ENCODE measurements at places on chromosomes 12 and 14.

DNA sequence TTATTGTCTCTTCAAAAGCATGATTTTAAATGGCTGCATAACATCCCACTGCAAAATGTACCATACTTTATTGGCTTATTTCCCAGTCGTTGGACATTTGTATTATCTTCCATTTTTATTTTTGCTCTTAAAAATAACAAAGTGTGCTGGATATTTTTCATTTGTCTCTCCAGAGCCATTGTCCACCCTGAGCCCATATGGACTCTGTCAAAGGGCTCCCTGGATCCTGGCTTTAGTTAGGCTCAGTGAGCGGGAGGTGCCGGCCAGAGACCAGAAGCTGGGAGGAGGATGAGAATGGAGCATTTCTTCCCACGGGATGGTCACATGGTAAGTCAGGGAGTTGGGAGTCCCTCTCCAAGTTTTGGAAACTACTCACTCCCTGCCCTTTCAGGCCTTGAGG, 296.9 kb downstream of the NUAK1 start:
- DNase-seq = no peak

DNA sequence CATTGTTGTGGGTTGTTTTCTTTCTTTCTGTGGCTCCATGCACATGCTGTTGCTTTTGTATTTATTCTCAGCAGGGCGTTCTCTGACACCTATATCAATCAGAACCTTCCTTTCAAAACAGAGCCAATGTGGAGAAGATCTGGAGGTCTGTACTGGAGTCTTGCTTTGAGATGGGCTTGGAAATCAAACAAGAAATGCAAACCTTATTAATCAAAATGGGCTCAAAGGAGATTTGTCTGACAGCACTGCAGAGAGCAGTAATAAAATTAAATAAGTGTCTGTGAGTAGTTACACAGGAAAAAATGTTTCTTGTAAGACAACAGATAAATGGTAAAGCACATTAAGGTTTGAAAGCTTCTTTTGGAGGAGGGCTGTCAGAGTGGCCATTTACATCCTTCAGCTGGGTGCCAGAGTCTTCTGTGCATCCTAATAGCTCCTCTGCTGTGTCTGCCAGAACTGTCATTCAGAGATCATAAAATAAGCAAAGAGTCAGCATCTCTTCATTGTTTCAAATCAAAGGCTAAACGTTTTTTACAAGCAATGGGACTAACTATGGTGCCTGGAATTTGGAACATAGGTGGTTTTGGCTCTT, 414.3 kb downstream of the NAV3 start:
- no peak for DNase-seq

- no peak for DNase-seq
These were observed 18.1 kb downstream of the SUSD6 start for GRCh38 chr14:69629225-69630127.

DNA sequence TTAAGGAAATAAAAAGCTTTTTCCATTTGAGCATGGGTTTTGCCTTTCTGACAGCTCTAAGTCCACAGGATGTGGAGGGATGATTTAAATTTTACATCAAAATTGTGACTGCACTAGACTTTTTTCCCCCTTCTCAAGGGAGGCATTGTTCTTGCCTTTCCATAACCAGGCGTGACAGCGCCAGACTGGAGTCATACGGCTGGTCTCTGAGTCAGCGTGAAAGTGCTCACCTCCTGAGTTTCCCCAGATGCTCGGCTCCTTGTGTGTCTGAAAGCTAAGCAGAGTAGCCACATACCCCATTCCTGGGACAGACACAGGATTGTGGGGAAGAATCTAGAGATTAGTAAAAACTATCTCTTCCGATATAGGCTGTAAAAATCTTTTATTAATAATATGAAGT, 43.1 kb downstream of the SOX5 start:
- DNase-seq = no peak

GRCh38 chr12:42483521-42483790, 106.1 kb downstream of the PRICKLE1 start:
- peak; percentile 22 for DNase-seq

DNA sequence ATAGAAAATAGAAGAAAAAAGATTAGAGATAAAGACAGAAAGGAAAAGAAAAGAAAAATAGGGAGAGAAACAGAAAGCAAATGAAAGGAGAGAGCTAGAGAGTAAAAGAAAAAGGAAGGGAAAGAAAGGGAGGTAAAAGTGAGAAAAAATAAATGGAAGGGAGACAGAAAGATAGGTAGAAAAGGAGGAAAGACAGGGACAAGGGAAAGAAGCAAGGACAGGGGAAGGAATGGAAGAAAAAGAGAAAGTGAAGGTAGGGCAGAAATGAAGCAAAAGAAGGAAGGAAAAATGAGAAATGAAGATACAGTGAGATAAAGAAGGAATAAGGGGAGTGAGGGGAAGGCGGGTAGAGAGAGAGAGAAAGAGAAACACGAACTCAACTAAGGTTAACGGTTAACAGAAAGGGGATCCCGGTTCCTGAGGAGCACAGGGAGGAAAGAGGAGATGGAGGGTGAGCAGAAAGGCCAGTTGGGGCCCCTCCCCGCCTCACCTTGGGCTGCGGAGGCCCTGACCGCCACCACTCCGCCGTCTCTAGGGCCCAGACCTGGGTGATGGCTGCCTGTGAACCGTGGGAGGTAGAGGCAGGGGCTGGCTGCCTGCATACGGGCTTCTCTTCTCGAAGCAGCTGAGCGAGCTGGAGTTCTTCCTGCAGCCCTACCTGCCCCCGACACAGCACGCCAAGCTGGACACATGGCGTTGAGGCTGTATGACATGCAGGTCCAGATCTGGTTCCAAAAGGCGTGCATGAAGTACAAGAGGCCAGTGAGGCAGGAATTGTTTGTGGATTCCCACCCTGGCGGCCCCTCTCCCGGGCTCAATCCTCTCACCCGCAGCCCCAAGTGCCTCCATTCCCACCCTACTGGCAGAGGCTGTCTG, 59.5 kb downstream of the SMUG1 start:
- DNase-seq = no peak

DNA sequence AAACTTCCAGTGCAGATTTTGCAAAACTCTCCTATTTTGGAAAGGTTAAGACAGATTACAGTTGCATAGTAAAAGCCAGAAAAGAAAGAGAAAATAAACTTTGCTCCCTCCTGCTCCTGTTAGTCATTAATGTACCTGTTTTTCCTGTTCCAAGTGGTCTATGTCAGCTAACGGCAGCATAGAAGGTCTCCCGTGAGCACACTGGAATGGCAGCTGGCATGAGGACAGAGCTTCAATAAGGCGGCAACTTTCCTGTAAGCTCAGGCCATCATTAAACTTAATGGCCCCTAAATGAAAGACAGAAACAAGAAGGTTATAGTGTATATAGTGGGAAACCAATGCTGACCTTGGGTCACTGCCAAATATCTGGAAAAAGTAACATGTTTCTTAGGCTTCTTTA, 16.0 kb downstream of the EIF2B2 start:
- DNase-seq = no peak

- DNase-seq = no peak
These were observed 25.0 kb downstream of the DACT1 start for GRCh38 chr14:58662759-58663158.

DNA sequence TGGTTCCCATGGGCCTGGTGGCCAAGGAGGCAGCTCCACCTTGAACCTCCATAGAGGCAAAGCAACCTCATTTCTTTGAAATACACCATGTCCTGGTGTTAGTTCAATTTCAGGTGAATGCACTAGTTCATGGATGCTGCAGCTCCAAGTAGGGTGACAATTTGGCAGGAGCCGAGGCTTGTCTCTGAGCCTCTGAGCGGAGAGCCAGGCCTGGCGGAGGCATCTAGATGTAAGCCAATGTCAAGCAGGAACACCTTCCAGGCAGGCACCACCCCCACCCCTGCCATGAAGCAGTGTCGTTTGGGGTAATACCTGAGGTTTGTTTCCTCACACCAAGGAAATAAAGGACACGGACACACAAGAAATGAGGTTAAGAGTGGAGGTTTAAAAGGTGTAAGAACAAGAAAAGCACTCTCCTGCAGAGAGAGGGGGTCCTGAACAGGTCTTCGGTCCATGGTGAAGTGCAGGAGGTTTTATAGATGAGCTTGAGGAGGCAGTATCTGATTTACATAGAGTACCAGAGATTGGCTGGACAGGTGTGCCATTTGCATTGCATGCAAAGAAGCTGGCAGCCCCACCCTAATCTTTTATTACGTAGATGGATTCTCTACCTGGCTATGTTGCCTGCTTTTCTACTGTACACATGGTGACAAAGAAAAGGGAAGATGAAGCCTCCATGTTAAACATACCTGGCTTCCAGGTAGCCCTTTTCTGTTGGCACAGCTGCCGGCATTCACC, 60.3 kb downstream of the RIN3 start:
- peak; percentile 76 for DNase-seq

GRCh38 chr14:41423503-41423902, 183.2 kb upstream of the LRFN5 start:
- DNase-seq = no peak

- DNase-seq = no peak
These were observed 20.1 kb downstream of the SPRING1 start for GRCh38 chr12:116717466-116718437.

GRCh38 chr14:87888136-87888999, 104.6 kb downstream of the GALC start:
- DNase-seq = peak; percentile 29

DNA sequence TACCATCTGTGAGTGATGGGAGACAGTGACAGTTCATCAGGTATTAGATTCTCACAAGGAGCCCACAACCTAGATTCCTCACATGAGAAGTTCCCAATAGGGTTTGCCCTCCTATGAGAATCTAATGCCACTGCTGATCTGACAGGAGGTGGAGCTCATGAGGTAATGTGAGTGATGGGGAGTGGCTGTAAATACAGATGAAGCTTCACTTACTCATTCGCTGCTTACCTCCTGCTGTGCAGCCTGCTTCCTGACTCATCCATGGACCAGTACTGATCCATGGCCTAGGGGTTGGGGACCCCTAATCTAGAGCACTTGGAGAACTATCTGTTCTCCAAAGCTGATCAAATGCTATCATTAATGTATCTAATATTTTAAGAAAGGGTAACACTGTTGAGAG, 17.7 kb downstream of the CLEC2D start:
- no peak for DNase-seq

GRCh38 chr12:130428116-130428515, 90.4 kb downstream of the PIWIL1 start:
- no peak for DNase-seq

GRCh38 chr14:100727086-100727872, 587 bp downstream of the DLK1 start:
- no peak for DNase-seq

DNA sequence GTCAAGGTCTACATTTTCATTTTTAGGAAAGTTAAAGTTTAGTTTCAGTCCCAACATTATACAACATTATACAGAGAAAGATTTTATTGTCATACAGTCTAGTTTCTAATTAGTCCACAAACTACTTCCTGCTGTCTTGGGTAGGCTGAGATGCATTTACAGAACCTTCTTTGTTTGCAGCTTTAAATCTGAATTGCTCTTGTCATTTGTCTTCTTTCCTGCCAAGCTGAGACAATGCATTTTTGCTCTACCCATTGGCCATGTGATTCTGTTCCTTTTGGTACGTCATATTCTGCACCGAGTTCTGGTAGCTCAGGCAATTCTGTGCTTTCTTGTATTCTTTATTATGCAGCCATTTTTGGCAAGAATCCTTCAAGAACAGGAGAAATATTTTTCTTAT, 228.5 kb downstream of the ATP23 start:
- DNase-seq = no peak

GRCh38 chr12:110689281-110690126, 589 bp upstream of the HVCN1 start:
- DNase-seq = no peak

- DNase-seq = no peak
These were observed 12.4 kb downstream of the MLXIP start for GRCh38 chr12:122090759-122091515.

DNA sequence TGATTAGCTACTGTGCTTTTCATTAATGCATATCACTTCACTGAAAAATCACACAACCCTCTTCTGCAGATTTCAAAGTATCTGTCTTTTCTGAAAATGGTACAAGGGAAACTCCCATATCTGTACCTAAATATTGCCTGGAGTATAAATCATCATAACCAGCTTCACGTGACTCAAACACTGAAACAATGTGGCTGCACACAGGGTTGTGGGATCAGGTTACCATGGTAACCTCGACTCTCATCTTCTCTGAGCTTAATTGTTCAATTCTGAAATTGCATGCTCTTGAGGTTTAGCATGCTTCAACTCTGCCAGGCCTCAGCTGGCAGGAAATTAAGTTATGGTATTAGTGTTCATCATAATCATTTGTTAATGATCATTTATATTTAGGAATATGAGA, 77.5 kb upstream of the CPSF6 start:
- peak; percentile 30 for DNase-seq

DNA sequence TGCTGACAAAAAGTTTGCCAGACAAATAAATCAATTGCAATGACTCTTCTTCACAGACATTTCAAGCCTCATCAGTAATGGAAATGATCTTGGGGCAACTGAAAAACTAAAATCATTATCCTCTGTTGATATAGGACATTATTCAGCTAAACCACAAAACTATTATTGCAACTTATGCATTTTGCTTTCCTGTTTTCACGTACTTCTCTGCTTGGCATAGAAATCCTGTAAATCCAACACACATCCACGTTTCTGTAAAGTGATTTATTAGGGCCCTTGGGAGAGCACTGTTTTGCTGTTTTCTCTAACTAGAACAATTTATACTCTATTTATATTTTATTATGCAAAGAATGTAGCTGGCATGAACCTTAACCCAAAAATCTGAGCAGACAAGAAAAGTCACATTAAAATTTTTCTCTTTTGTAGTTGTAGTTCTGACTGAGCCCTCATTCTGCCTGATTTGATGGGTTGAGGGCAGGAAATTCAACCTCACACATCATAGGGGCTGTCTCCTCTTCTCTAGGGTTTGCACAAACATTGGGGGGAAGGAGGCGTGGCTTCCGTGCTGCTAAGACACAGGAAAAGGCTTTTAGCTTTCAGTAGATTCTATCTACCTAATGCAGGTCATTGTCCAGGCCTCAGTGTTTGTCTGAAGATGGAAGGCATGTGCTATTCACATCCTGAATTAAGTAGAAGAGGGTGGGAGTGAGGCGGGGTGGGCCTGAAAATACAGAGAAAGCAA, 11.5 kb upstream of the NUP107 start:
- no peak for DNase-seq

DNA sequence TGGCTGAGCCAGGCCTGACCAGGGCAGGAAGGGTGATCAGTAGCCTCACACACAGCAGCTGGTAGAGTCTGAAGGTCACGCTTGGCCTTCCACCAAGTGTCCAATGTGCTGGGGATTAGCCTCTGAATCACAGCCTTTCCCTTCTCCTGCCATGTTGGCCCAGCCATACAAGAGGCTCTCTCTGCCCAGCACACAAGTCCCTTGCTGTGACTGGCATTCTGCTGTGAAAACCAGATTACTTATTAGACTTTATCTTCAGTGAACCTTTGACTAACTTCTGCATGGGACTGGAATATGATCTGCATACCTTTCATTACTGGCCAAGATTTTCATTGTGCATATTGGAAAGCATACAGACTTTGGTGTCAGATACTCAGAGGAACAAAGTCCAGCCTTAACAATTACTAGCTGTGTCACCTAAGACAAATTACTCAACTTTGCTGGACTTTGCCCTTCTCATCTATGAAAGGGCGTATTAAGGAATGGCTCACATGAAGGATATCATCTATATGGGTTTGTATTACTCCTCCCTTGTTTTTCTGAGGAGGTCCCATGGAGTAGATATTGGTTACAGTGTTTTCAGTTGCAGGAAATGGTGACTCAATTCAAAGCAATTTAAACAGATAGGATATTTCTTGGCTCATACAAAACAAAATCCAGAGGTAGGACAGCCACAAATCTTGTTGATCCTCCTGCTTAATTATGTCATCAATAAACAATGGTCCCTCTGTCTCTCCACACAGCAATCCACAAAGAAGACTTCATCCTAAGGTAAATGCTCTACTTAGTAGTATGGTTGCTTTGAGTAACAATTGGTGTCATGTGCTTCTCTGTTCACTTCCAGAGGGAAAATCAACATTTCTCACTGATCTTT, 99.6 kb downstream of the DYRK2 start:
- DNase-seq = no peak
